ENCODE measurements at places on chromosomes 7 and 10.

DNA sequence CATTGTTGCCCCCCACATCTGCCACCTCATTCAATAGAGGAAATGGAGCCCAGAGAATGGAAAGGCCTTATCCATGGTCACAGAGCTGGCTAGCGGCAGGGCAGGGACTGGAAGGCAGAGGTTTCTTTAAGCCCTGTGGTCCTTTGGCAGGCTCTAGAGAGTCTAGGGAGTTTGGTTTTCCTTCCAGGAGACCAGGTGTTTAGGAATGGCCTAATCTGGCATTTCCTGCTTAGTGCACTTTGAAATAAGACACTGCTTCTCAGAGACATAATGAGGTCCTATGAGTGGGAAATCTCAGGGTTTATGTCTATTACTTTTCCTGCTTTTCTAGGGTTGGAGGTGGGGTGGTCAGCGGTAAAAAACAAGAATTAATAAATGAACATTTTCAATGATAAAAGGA lies 6.1 kb downstream of the MARVELD1 start:
- DNase-seq = no peak

DNA sequence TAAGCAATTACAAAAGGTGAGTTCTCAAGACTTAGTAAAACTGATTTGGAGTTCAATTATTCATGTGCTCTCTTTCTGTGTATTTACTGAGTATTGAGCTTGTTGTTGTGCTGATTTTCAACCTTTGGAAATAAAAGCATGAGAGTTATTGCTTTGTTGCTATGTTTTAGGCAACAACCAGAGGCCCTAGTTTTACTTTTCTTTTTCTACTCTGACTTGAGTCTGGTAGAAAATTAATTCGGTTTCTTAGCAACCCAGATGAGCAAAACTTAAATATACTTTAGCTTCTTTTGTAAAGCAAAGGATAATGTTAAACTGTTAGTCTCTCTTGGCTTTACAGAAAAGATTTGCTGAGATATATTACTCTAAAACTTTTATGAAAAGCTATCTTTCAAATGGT lies 66.4 kb upstream of the SCIN start:
- no peak for DNase-seq

DNA sequence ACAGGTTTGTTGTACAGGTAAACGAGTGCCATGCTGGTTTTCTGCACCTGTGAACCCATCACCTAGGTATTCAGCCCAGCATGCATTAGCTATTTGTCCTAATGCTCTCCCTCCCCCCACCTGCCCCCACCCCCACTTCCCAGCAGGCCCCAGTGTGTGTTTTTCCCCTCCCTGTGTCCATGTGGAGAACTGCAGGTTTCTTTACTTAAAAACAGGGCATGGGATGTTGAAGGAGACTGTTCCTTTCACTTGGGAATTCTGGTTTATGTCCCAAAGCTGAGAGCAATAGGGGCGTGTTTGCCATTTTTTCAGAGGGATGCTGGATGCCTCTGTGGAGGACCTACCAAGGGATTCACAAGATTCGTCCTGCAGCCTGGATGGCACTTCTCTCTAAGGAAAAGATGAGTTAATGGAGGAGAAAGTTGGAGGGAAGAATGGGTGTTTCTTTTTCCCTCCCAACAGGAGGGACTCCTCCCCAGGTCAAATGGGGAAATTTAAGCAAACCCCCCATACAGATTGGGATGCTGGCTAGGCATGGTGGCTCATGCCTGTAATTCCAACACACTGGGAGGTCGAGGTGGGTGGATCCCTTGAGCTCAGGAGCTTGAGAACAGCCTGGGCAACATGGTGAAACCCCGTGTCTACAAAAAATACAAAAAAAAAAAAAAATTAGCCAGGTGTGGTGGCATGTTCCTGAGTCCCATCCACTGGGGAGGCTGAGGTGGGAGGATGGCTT lies 136.0 kb downstream of the GALNT17 start:
- no peak for DNase-seq

DNA sequence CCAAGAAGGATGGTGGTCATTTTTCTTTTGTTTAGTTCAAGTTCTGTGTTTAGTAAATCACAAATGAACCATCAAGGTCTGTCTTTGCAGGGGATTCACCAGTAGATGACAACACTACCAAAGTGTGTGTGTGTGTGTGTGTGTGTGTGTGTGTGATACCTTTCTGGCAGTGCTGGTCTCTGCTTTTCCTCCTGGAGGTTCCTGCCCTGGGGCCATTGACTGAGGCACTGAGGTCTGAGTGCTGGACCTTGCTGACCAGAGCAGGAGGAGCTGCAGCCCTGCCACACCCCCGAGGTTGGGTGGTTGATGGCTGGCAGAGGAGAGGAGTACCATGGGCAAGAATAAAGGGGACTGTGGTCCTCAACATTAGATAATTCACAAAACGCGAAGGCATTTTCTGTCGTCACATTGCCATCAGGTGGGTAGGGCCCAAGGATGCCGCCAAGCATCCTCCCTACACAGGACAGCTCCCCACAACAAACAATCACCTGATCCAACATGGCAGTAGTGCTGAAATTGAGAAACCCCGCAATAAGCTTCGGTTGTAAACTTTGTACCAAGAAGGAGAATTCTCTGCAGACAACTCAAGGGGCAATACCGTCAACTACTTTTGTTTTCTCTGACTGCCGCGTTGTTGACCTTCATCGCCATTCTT lies 49.5 kb upstream of the PRSS58 start:
- no peak for DNase-seq

DNA sequence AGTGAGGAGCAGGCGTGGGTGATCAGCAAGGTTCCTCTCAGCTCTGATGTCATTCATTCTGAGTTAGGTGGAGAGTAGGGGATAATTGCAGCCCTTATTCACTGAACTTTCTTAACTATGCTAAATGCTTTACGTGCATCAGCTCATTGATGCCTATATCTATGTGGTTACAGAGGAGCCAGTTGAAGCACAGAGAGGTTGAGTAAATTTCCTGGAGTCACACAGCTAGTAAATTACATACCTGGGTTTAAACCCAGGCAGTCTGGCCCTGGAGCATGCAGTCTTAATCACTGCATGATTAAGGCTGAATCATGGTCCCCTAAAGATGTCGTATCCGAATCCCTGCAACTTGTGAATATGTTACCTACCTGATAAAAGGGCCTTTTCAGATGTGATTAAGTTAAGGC lies 99.6 kb downstream of the GRK5 start:
- no peak for DNase-seq

DNA sequence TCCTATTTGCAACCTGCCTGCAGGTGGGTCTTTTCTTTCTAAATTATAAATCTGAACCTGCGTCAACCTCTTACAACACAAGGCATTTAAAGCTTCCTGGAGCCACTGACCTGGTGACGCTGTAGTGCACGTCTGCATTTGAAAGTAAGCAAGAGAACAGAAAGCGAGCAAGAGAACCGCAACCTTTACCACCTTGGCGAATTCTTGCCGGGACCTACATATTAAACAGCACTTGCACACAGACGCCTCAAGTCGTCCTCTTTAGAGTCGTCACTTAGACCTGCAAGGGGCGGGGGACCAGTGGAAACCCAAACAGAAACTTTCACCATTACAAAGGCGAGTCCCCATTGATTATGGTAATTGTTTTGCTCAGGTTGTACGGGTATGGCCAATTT lies 9.5 kb downstream of the GLI3 start:
- no peak for DNase-seq

- no peak for DNase-seq
Measured at GRCh38 chr7:143217806-143218205, 4.0 kb upstream of the TAS2R40 start.

GRCh38 chr7:100606313-100606712 lies 4.2 kb downstream of the PCOLCE start:
- no peak for DNase-seq

GRCh38 chr7:14403587-14403986 lies 414.1 kb upstream of the ETV1 start:
- DNase-seq = no peak

- no peak for DNase-seq
Measured at GRCh38 chr10:130857631-130858295, 453.8 kb downstream of the TCERG1L start.

DNA sequence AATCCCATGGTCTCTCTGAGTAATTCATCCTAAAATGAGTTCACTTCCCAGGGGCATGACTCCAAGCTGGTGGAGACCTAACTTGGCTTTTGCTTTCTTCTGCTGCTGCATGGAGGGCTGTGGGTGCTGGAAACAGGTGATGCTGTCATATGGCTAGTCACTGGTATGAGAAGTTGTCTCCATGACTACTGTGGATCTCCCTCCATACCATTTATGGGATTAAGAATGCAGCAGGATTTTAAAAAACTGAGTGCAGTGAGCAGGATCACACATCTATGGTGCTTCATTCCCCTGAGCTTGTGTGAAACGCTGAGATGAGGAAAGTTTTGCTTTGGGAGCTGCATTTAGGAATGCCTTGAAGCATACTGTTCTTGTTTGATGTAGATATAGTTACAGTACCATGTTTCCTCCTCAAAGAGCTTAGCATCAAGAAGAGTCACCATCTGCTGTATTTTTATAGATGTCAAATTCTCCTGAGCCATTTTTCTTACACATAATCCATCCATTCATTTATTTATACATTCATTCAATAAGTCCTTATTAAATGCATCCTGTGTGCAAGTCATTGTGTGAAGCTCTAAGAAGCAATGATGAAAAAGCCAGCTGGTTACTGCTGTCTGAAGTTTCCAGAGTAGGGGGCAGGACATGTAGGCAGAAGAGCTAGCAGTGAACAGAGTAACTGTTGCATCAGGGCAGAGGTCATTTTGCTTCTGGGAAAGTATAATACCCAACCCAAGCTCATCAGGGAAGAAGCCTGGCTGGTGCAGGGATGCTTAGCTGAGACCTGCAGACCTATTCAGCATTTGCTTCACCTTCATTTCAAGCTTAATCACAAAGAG lies 534.8 kb downstream of the AUTS2 start:
- no peak for DNase-seq

GRCh38 chr7:134414109-134414508 lies 44.8 kb downstream of the AKR1B1 start:
- DNase-seq = no peak

DNA sequence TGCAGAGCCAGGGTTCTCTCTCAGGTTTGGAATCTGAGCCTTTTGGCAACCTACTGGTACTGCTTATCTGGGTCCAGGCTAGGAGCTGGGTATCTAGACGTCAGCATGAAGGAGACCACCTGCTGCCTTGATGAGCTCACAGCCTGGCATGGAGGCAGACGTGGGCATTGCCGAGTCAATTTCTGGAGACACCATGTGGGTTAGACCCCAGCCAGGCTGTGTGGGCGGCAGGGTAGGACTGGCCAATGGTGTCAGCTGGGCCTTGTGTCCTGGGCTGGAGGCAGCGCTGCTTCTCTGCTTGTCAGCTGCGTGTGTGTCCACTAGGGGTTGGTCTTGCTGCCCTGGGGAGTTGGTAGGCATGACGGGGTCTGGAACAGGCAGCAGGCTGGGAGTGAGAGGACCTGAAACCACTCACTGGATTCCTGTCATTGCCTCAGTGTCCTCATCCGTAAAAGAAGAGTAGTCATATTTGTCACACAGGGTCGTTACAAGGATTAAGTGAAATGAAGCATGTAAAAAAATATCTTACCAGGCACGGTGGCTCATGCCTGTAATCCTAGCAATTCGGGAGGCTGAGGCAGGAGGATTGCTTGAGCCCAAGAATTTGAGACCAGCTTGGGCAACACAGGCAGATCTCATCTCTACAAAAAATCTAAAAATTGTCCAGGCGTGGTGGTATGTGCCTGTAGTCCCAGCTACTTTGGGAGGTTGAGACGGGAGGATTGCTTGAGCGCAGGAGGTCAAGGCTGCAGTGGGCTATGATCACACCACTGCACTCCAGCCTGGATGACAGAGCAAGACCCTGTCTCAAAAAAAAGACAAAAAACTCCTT lies 31.7 kb upstream of the ANKRD2 start:
- DNase-seq = no peak

GRCh38 chr10:133324857-133325260 lies 11.8 kb downstream of the CALY start:
- no peak for DNase-seq
